ENCODE measurements at places on chromosomes 3 and 15.

- no peak for DNase-seq
Observed at GRCh38 chr3:145721273-145721805, 439.6 kb downstream of the PLOD2 start.

GRCh38 chr3:26358405-26358804 lies 264.2 kb upstream of the LRRC3B start:
- DNase-seq, result no peak

GRCh38 chr15:31377030-31377429 lies 50.4 kb downstream of the KLF13 start:
- no peak for DNase-seq

- no peak for DNase-seq
Observed at GRCh38 chr3:170331143-170331542, 26.4 kb upstream of the SKIL start.

DNA sequence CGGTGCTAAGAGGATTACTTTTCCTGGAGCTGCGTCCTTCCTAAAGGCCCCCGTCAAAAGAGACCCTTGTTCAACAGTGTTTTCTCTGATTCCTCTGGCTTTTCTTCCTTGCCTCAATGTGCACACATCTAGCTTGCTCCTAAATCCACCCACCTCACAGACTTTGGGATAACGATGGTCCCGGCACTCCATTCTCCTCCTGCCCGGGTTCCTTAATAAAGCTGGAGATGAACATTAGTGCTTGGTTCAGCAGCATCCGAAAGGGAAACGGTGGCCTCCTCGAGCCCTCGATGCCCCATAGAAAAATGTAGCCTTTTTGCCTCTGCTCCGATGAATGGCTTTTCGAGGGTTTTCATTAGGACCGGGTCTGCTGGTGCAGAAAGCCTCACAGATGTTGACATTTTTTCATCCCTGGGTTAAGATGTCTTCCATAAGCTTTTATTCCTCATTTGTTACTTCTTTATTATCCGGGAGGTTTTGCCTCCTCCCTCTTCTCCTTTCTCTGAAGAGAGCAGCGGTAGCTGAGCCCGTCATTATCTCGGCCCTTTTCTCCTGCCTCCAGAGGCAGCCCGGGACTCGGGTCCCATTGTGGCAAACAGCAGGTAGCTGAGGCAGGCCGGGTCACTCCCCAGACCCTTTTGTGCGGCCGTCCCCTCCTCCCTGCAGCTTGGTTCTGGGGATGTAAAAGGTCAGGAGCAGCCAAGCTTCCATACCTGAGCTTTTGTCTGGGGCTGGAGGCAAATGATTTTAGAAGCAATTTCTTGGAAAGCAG lies 64.6 kb downstream of the CPN2 start:
- DNase-seq, result no peak

DNA sequence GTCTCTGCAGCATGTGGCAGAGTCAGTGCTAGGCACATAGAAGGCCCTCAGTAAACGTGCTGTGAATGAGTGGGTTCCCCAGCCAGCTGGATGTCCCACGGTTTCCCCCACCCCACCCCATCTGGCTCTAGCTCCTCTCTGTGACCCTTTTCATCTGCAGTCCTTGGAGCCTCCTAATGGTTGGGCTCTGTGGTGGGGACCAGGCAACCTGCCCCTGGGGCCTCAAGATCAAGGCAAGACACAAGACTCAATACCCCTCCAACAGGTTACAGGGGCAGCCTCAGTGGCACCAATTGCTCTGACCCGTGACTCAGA lies 17.1 kb upstream of the CYP11A1 start:
- no peak for DNase-seq

Measured in AML-193 (cell line).